ENCODE measurements at places on chromosomes 16 and 17.

- no peak for DNase-seq
Measured at GRCh38 chr17:30605027-30605426, 127.8 kb downstream of the GOSR1 start.

DNA sequence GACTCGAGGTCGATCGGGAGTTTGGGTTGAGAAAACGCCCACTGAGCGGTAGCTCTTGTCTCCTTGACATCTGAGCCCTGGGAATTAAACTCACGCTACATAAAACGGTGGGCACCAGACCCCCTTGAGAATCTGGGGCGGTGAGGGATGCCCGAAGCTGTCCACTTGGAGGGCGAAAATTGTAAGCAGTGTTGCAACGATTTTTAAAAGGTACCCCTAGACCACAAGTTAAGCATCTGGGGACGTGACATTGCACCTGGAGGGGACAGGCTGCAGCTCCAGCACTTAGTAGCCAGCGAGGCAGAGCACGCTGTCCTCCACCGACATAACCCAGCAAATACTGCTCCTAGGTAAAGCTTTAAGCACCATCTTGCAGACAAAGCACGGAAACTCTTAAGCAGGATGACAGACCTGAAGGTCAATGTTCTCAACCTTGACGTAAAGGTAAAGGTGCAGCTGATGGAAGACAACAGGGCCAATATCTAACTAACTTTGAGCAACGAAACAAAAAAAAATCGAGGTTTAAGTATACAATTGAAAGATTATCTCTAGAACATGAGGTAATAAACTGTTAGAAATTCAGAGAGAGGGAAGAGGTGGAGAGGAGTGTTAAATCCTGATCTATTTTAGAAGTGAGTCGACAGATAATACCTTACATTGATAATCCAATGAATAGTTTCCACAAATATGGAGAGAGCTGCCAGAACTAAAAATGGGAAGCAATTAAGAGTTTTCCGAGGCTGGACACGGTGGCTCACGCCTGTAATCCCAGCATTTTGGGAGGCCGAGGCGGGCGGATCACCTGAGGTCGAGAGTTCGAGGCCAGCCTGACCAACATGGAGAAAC, 921 bp upstream of the CDR2 start:
- DNase-seq, result no peak

GRCh38 chr17:13297183-13297582, 279.4 kb upstream of the ELAC2 start:
- peak; percentile 56 for DNase-seq

DNA sequence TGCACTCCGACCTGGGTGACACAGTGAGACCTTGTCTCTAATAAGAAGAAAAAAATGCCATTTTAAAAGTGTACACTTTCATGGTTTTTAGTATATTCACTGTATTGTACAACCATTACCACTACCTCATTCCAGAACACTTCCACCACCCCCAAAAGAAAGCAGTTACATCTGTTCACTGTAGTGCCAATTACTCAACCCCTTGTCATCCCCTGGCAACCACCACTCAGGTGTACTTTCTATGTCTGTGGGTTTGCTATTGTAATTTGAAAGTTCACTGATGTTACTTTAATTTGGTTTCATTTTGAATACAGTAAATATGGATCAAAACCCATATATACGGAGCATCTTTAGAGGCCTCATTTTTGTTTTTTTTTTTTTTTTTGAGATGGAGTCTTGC, 6.1 kb downstream of the ZG16 start:
- no peak for DNase-seq

- no peak for DNase-seq
Measured at GRCh38 chr17:19619705-19620325, 28.7 kb upstream of the ALDH3A2 start.
